ACHN (cell line): ENCODE measurements at places on chromosomes 4 and X.

- DNase-seq: no peak
Observed at GRCh38 chr4:113666386-113667114, 95.0 kb downstream of the CAMK2D start.

- peak; percentile 3 for DNase-seq
Observed at GRCh38 chr4:94603170-94603747, 151.5 kb downstream of the PDLIM5 start.

GRCh38 chrX:116281106-116281505, 110.6 kb downstream of the AGTR2 start:
- DNase-seq: no peak

GRCh38 chr4:129326571-129327460, 230.9 kb downstream of the C4orf33 start:
- DNase-seq: no peak

DNA sequence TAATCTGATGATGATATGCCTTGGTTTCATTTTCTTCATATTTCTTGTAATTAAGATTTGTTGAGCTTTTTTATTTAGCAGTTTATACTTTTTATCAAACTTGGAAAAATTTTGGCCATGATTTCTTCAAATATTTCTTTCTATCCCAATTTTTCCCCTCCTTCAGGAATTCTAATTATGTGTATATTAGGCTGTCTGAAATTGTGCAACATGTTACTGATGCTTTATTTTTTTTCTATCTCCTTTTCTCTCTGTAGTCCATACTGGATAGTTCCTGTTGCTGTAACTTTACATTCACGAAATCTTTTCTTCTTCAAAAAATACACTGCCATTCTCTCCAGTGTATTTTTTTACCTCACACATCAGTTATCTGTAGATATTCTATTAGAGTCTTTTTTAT, 10.8 kb downstream of the THAP6 start:
- DNase-seq: no peak

DNA sequence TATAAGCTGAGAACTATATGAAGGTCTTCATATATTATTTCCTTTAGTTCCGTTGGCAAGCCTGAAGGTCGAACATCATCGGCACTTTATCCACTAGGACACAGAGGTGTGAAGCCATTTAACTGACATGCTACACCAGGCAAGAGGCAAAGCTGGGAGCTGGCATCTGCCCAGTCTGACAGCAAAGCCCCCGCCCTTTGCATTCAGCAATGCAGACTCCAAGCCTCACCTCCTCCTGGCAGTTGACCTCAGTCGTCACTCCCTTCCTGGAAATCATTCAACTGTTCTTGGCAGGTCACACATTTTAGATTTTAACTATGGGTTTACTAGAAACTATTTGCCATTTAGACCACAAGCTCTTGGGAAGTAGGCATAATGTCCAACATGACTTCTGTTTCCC, 135.8 kb upstream of the FRG1 start:
- no peak for DNase-seq

- no peak for DNase-seq
Observed at GRCh38 chrX:12236156-12236555, 97.9 kb downstream of the FRMPD4 start.

DNA sequence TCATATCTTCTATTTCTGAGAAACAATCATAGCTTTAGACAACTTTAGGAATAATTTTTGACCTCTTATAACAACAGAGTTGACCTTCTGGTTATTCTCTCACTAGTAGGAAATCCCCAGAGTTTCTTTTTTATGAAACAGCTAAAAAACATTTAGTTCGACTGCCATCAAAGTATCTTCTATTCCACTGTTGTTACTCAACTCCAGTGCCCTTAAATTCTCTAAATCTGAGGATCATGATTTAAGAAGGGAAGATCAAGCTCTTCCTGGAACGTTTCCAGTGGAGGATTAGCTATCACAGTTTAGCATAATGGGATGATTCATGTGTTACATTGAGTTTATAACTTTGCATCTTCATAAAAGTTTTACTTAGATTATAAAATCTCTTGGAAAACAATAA, 134.9 kb upstream of the VEGFC start:
- DNase-seq: peak; percentile 15

DNA sequence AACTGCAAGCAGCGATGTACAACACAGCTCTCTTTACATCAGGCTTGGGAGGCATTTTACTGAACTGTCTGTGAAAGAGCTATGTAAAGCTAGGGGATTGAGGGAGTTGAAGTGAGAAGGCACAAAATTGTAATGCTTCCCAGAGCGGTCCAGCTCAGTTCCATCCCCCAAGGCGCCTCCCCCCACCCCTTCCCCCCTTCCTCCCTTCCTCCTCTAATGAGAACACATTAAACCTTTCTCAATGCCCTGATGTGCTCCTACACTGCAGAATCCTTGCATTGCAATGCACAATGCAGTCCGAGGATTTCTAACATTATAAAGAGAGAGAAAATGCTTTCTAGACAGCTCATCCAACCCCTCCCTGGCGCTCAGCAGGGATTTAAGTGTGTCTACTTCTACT, 73.9 kb downstream of the CXXC4 start:
- no peak for DNase-seq

DNA sequence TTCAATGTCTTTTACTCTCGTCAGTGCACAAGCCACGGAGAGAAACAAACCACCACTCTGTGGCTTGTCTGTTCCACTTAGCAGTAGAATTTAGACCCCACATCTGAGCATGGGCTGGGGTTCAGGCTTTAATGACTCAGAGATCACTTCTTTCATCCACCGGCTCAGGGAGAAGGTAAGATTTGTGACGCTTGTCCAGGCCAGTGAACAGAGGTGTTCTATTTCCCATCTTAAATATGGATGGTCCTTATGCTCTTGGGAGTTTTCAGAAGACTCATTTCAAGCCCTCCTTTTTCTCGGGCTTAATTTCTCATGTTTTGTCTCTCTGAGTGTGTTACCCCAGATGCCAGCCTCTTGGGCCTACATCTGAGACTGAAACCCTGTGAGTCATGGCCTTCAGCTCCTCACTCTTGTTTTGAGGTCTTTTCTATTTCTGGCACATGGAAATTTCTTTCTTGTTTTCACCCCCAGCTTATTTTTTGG, 127.4 kb upstream of the SFRP2 start:
- no peak for DNase-seq

GRCh38 chrX:103066606-103067005, 2.6 kb upstream of the BEX1 start:
- no peak for DNase-seq

GRCh38 chrX:97609938-97610337, 726.2 kb downstream of the RPA4 start:
- no peak for DNase-seq

GRCh38 chrX:150525061-150525919, 43.1 kb upstream of the MTM1 start:
- no peak for DNase-seq

DNA sequence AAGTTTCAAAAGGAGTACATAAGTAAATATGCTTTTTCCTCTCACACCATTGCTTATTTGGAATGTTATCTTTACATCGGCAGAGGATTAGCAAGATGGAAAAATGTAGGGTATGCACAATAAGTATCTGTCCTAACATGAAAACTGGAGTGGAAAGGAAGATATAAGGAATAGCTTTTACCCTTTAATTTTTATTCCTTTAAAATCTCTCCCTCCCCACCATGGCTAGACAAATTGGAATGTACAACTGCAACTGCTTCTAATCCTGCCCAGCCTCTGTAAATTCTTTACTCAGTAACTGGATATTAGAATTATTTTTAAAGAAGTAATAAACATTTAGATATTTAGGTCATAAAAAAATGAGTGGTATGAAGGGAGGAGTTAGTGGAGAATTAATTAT, 171.5 kb downstream of the PCDH18 start:
- no peak for DNase-seq

- no peak for DNase-seq
Observed at GRCh38 chr4:95675623-95676022, 126.8 kb upstream of the UNC5C start.
